WTC11 (cell line): ENCODE measurements at places on chromosomes 5 and 9.

DNA sequence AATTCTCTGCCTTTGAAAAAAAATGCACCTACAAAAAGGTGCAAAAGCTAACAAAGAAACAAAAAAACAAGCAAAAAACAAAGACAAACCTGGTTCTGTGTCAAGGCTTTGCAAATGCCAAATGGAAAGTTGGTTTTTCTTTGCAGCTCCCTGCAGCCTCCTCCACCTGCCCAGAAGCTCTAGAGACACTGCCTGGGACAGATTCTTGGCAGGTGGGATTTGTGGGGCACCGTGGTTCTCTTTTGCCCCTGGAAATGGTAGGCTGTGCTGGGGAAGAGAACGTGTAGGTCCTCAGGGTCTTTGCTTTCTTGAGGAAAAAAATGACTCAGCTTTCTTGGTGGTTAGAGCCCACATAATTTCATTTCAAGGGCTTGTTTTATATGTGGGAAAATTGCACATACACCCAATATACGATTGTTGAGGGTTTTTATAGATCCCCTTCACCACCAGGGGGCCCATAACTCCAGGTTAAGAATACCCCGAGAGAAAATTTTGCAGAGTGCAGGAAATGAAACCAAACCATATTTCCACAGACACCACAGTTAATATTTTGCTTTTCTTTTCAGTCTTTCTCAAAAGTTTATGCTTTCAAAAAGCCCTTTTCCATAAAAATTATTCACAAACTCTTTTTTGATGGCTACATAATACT, 58.7 kb downstream of the NXNL2 start:
- DNase-seq, result no peak

DNA sequence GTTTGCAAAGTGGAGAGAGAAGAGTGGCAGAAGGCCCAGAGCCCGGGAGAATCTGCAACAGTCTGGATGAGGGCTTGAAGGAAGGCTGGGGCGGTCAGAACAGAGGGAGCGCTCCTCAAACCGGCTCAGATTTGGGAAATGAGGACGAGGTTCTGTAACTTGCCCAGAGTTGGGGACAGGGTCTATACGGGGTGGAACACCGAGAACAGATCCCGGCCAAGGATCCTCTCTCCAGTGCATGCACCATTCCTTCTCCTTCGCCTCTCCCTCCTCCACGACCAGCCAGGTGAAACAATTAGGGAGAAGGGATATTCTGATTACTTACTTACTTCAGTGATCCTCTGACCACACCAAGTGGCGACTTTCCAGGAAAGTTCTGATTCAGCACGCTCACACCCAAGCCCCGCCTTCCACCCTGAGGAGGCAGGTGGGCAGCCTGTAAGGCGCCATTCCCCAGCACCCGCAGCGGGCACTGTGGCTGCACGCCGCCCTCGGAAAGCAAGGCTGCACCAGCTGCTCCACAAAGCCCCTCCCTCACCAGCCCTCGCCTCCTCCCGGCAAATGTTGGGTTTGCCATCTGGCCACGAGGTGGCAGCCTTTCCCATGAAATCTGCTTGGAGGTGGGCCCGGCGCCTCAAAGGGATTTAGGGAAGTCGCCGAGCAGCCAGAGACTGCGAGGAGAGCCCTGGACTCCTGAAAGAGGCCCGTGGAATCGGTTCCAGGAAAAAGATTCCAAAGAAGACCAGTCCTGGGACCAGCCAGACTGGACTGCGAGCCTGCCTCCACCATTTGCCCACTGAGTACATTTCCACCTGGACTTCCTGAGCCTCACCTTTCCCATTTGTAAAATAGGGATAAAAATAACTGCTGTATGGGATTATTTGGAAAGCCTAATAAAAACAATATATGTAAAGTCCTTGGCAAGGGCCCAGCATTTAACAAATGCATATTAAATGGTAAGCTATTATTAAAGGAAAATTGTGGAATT, 22.2 kb upstream of the WWC1 start:
- DNase-seq, result peak; percentile 96

GRCh38 chr5:30030101-30030500, 1163.4 kb upstream of the CDH6 start:
- DNase-seq, result no peak

DNA sequence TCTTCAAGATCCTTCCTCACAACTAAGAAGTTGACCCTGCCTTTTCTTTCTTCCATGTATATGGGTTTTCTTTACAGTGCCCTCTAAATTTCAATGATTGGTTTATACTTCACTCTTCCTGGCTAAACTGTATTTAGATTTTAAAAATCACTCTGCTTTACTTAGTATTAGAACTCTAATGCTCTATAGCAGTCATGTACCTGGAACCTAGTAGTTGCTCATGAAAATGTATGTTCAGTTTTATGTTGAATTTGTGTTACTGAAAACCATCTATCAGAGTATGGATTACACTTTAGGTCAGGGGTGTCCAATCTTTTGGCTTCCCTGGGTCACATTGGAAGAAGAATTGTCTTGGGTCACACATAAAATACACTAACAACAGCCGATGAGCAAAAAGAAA, 1024.3 kb downstream of the NR2F1-AS1 start:
- DNase-seq, result no peak

DNA sequence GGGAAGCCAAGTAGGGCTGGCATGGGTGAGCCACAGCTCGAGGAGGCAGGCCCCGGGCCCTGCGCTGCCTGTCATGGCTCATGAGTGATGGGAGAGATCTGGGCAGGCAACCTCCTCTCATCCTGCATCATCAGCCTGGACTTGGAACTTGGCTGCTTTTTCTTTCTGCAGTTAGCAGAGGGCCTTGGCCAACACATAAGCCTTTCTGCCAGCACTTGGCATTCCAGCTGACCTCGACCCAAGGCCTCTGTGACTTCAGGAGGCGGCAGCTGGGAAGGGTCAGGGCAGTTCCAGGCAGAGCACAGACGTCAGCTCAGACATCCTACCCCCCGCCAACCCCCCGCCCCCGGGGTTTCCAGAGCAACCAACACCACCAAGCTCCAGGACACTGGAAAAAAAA, 7.6 kb downstream of the S1PR3 start:
- DNase-seq, result no peak

DNA sequence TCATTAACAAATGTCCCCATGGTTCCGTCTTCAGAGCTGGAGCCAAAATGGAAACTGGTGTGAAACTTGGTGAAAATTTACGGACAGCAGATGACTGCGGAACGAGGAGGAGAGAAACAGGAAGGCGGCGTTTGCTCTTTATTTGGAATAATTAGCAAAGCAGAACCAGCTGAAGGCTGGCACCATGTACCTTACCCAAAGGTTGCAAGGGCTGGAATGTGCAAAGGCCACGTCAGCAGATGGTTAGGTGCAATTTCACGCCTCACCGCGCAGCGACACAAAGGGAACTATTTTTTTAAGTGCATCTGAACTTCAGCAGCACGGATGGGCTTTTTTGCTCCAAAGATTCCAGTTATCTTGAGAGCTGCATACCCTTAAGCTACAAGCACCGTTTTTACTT, 127.4 kb downstream of the COL23A1 start:
- no peak for DNase-seq

GRCh38 chr9:102135768-102136167, 397.3 kb upstream of the GRIN3A start:
- DNase-seq, result no peak

DNA sequence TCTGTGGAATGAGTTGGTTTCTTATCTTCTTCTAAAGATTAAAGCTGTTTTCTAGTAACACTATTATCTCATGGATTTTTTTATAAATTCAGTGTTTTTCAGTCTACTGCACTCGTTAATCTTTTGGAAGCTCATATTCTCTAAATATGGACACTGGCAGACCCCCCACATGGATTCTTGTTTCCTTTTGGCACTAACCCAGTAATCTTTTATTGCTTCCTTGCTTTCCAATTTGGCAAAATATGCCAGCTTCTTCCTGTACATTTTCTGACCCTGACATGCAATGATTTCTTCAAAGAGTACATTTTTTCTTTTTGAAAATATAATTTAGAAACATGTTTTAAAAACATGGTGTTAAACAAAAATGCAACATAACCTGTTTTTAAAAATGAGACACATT, 474.2 kb upstream of the FTMT start:
- no peak for DNase-seq

GRCh38 chr5:68657055-68657961, 436.5 kb upstream of the SLC30A5 start:
- DNase-seq, result peak; percentile 25

GRCh38 chr5:1511651-1512540, 11.9 kb downstream of the LPCAT1 start:
- peak; percentile 24 for DNase-seq

DNA sequence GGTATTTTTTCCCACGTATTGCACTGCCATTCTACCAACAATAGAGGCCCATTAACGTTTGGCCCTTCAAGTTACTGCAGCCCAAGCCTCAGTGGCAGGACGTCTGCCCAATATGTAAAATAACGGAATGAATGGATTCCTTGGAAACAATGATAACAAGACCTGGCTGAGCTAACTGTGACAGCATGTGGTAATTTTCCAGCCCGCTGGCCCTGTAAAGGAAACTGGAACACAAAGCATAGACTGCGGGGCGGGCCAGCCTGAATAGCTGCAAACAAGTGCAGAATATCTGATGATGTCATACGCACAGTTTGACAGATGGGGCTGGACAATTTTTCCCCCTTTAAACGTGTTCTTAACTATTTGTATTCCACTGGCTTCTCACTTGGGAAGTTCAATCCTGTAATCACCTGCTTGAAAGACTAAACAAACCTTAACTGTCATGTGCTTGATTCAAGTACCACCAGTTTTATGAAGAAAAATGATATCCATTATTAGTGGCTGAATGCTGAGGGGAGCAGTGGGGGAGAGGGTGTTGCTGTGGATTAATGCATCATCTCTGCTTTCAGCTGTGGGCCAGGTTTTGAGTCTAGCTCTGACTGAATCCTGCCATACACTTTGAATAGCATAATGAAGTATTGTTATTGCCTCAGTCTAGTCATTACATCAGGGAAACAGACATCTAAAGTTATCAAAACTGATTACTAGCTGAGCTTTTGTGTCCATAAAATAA, 323.9 kb downstream of the TMEM161B start:
- DNase-seq, result peak; percentile 60

DNA sequence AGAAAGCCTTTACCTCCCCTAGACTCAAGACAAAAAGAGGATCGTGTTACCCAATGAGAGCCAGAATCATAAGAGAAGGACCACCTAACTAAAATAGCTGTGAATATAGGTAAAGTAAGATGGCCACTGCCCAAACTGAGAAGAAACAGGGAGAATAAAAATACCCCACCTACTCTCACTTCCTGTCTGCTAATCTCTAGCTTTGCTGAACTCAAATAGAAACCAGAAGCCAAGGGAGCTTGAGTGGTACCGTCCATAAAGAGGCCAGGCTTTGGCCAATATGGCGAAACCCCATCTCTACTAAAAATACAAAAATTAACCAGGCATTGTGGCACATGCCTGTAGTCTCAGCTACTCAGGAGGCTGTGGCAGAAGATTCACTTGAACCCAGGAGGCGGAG, 123.0 kb upstream of the FST start:
- no peak for DNase-seq

GRCh38 chr9:22009506-22009867, 382 bp upstream of the CDKN2B start:
- DNase-seq, result no peak

- no peak for DNase-seq
Observed at GRCh38 chr5:79849486-79850315, 141.4 kb downstream of the MTX3 start.

- no peak for DNase-seq
Observed at GRCh38 chr5:143456952-143457547, 53.6 kb upstream of the NR3C1 start.

DNA sequence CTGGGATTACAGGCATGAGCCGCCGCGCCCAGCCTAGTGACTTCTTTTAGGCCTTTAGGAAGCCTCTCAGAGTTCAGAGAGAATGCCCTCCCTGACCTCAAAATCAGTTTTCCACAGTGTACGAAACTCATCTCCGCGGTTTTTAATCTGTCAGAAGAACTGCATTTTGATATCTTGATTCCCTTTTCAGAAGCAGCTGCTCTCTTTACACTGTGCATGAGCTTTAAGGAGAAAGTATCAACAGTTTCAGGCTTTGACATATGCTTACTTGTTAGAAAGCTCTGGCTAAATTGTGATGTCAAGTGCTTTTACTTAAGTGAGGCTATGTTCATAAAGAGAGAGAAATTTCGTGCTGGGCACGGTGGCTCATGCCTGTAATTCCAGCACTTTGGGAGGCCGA, 74.6 kb downstream of the USP20 start:
- no peak for DNase-seq

GRCh38 chr5:54700986-54701578, 183.5 kb downstream of the SNX18 start:
- no peak for DNase-seq

- DNase-seq, result no peak
Observed at GRCh38 chr5:169072233-169072632, 228.7 kb downstream of the SLIT3 start.

- no peak for DNase-seq
Observed at GRCh38 chr9:68964765-68965164, 49.1 kb downstream of the PRKACG start.
